NCI-H187 treated with DMSO at 0.1 percent for 48 hours (cell line): ENCODE measurements at places on chromosomes 6 and 20.

GRCh38 chr20:23167431-23167830, 81.3 kb upstream of the CD93 start:
- no peak for DNase-seq

DNA sequence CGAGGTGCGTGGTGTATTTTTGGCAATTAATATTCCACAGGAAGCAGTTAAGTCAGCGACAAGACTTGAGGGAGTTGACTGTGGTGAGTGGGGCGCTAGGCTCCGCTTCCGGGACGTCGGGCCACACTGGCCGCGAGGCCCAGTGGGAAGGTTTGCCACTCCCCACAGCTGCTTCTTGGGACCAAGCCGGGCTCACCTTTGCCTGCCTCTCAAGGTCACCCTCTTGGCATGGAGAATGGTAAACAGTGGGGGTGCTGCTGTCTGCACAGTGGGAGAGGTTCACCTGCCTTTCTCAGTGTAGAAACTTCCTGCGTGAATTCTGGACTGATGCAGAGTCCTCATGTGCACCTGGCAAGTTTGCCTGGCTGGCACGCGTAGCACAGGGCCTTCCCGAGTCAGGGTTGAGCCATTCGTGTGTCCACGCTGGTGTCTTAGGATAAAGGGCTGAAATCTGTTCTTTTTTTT, 6.4 kb downstream of the OSBPL2 start:
- DNase-seq = peak; percentile 43

DNA sequence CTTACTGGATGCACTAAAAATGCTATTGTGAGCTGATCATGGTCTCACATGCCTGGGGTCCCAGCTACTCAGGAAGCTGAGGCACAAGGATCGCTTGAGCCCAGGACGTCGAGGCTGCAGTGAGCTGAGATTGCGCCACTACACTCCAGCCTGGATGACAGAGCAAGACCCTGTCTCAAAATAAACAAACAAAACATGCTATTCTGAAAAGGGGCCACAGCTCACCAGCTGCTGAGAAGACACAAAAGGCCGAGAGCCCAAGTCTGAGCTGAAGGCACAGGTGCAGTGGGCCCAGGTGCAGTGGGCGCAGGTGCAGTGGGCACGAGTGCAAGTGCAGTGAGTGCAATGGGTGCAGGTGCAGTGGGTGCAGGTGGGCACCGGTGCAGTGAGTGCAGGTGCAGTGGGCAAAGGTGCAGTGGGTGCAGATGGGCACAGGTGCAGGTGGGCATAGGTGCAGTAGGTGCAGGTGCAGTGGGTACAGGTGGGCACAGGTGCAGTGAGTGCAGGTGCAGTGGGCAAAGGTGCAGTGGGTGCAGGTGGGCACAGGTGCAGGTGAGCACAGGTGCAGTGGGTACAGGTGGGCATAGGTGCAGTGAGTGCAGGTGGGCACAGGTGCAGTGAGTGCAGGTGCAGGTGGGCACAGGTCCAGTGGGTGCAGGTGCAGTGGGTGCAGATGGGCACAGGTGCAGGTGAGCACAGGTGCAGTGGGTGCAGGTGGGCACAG, 16.0 kb downstream of the ZBTB46 start:
- DNase-seq = no peak

- DNase-seq = no peak
Measured at GRCh38 chr6:11368760-11369159, 136.3 kb upstream of the NEDD9 start.

DNA sequence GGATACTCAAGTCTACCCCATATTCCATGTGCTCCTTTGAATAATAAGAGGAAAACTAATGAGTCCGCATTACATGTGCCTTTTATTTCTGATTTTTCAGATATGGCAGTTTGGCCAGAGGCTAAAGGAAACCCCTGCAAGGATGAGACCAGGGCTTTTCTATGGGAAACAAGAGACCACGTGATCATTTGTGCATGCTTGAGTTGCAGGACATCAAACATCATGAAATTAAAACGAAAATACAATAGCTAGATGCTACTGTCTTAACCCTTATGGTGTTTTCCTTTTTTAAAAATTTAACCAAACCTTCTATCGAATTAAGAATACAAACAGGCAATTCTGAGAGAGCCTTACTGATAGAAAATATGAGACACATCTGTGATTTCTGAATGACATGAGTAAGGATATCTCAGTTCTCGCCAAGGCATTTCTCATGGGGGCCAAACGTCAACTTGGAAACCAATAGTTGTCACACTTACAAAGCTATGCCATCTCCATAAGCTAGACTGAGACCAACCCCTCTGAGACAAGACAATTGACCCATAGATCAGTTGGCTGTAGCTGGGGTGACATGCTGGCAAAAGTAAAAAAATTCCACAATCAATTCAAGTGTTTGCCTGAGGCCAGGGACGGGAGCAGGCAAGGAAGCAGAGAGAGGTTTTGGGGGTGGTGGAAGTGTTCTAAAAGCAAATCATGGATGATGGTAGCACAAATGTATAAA, 52.8 kb downstream of the RIPOR2 start:
- DNase-seq = no peak

GRCh38 chr6:4358414-4359107, 223.2 kb upstream of the ECI2 start:
- no peak for DNase-seq

GRCh38 chr6:137033828-137034227, 10.9 kb downstream of the IL20RA start:
- no peak for DNase-seq

- no peak for DNase-seq
Measured at GRCh38 chr6:130218134-130218533, 4.6 kb downstream of the SAMD3 start.

- no peak for DNase-seq
Measured at GRCh38 chr20:64065062-64065973, 2.3 kb downstream of the TCEA2 start.

DNA sequence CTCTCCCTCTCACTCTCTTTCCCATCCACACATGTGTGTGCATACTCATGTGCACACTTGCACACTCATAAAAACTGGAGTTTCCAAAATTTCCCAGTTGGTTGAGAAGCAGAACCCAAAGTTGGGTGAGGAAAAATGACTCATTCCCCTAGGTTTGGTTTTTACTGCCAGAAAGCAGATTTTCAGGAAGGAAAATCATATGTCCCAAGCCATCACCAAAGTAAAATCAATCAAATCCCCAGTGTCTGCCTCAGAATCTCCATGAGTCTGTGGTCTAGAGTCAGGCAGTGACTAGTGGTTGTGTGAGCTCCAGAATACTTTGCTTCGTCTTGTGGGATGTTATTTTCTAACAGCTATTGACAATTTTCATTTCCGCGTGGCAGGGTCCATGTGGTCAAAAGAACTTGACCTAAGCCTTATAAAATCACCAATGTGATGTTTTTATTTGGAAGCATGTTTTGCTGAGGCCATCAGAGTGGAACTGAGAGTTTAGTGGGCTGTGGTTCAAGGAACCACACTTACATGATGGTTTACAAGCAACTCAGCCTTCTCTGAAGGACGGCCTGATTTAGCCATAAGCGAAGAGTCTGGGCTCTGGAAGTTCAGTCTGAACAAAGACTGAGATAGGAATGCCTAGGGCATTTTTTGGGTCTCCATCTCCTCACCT, 81.9 kb upstream of the CCN6 start:
- no peak for DNase-seq

DNA sequence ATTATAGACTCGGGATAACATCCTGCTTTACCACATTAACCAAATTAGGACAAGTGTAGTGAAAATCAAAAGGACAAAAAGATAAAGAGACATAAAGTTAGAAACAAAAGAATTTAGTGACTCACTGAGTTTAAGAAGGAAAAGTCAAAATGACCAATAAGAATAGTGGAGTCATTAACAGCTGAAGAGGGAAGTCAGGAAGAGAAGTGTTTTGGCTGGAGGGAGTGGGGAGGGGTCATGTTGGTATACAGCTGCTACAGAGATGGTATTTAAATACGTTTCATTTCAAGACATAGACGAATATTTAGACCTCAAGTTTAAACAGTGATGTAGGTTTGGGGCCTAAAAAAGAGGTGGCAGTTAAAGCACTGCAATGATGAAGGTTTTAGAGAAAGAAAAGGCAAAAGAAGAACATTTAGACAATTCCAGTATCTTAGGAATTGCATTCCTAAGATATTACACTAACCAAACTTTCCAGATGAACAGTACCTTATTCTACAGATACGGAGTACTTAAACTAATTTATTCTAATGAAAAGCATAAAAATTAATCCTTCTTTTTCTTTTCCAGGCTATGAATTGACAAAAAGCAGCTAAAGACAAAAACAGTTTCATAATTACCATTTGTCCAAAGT, 10.6 kb downstream of the FKBP5 start:
- DNase-seq = no peak

DNA sequence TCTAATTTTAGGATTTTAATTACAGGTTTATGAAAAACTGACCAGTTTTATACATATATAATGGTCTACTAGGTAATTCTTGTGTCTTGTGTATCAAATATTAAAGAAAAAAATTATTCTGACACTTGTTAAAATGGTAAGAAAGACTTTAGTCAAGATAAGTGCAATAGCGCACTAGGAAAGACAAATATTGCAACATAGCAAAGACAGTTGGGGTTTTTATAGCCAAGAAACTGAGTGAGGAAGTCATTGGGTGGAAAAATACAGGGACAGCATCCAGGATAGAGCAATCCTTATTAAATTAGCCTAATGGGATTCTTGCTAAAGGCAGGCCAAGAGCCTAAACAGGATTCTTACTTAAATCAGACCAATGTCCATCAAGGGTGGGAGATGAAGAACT, 71.1 kb downstream of the ROS1 start:
- DNase-seq = no peak

DNA sequence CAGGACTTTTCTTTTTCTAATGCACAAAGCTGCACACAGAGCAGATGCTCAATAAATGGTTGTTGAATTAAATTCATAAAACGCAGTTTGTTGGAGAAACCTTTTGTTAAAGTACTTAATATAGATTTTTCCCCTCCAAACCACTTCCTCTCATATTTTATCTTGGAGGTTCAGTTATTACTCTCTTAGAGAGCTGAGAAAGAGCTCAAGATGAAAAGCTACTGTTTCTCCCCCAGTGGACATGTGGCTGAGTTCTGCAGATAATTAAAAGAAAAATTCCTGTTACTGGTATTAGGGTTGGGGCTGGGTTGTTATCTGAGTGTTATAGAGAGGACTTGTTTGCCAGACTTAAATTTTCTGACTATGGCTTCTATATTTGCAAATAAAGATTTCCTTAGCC, 294.0 kb downstream of the TBC1D7 start:
- DNase-seq = no peak

DNA sequence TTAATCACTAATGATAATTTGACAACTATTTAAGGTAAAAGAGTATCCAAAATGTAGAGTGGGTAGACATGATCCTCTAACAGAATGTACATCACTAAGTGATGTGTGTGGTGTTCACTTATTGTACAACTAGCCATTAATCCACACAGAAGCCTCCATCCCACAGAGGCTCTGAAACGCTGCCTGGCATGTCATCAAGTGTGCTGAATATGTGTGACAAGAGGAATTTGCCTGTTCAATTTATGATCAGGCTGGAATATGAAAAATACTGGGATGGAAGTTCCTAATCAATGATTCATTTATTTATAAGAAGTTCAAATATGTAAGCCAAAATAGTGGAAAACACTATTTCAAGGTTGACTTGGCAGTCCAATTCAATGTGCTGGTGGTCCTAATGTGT, 72.4 kb downstream of the BACH2 start:
- no peak for DNase-seq

DNA sequence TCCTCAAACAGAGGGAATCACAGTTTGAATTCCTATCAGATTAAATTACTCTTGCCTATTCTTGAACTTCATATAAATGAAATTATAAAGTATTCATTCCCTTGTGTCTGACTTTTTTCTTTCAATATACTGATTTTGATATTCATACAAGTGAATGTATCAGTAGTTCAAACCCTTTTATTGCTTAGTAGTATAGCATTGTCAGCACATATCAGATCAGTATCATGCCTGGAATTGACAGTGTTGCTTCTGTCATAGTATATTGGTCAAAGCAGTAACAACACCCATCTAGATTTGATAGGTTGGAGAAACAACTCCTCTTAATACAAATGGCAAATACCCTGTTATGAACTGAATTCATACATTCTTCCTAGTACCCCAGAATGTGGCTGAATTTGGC, 89.1 kb upstream of the SLC35F1 start:
- DNase-seq = no peak

DNA sequence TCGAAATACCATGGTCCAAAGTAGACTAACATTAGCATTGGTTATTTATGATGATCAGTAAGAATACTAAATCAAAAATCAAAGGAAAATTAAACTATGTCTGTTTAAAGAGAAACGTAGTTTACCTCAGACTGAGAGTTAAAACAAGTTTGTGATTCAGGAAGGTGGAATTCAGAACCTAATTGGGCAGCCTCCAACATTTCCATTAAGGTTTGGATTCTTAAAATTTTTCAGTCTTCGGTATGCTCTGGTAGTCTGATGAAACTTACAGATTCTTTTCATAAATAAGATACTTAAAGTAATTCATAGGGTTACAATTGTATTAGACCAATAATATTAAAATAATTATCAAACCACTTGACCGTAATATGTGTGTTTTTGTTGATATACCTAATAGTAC, 18.6 kb downstream of the HFE start:
- no peak for DNase-seq

- no peak for DNase-seq
Measured at GRCh38 chr20:62606016-62606415, 36.3 kb upstream of the SLCO4A1 start.

DNA sequence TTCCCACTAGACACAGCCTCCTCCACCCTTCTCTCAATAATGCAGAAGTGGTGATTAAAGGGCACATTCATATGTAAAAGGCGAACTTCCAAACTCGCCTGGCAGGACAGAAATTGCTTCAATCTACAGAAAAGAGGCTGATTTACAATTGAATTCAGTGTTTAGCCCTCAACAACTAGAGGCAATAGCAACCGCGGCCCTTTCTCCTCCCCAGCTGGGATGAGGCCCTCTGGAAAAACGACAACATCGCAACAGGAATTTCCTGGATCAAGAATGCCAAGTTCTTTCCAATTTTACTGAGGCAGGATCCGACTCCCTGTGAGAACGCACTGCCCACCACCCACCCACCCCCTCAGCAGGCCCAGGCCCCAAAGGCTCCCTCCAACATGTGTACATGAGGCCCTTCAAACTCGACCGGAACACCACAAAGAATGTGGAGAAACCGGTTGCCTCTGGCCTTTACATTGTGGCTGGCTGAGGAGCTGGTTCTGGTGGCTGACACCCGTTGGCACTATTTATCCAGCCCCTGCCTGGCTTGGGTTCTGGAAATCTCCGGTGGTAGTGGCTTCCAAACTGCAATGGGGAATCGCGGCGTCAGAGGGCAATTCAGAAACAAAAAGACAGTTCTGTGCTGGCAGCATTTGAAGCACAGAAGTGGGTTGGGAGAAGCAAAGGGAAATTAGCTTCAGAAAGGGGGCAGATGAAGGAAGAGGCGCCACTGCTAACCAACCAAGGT, 36.8 kb downstream of the ZMYND8 start:
- DNase-seq = no peak

GRCh38 chr20:25389858-25390537, 637 bp downstream of the ABHD12 start:
- no peak for DNase-seq
